HS-5 (cell line): ENCODE measurements at places on chromosomes 13 and 19.

- DNase-seq = no peak
Measured at GRCh38 chr13:59280297-59280696, 883.4 kb downstream of the DIAPH3 start.

DNA sequence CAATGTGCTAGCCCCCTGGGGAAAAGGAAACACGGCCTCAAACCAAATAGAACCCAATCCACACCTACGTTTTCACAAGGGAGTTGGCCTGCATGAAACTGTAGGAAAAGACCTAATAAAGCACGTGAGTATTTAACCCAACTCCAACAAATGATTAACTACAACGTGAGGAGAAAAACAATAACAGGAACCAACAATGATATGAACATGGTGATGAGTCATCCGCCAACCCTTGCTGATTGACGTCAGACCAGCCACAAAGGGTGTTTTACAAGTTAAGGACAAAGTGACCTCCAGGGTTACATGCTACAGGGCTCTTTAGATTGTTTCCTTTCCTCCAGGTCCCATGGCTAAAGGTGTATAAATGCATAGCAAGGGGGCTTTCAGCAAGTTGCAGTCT, 460.5 kb downstream of the COG6 start:
- DNase-seq = no peak

DNA sequence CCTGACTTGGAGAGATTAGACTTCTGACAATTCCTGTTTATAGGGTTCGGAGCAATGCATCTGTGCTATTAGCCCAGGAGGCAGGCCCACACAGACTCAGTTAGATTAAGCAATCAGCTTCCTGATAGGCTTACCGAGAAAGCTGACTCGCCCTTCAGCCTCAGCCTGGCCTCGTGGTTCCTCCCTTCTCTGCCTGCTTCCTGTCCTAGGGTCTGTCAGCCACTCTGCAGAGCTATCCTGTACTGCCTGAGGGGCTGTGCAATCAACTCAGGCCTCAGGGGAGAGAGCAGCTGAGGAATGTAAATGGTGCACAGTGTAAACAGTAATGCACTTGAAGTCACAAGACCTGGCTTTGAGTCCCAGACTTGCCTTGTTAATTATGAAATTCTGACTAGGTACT, 30.7 kb downstream of the HTR2A start:
- DNase-seq = no peak

DNA sequence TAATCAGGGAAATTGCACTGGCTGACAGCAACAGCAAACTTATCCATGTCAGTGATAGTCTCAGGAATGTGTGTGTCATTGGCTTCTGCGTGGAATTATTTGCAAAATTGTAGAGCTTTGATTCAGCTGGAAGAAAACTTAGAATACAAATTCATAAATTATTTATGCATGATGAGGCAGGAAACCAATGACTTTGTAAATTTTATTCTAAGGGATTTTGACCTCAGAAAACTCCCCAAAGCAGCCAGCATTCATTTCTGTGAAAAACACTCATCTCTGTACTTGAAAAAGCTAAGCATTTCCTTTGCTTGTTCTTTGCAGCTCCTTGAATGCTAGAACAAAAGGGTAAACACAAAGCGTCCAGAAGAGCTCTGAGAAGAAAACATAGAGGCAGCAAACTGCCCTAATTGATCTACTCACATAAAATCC, 162.4 kb downstream of the DCT start:
- DNase-seq = peak; percentile 16

DNA sequence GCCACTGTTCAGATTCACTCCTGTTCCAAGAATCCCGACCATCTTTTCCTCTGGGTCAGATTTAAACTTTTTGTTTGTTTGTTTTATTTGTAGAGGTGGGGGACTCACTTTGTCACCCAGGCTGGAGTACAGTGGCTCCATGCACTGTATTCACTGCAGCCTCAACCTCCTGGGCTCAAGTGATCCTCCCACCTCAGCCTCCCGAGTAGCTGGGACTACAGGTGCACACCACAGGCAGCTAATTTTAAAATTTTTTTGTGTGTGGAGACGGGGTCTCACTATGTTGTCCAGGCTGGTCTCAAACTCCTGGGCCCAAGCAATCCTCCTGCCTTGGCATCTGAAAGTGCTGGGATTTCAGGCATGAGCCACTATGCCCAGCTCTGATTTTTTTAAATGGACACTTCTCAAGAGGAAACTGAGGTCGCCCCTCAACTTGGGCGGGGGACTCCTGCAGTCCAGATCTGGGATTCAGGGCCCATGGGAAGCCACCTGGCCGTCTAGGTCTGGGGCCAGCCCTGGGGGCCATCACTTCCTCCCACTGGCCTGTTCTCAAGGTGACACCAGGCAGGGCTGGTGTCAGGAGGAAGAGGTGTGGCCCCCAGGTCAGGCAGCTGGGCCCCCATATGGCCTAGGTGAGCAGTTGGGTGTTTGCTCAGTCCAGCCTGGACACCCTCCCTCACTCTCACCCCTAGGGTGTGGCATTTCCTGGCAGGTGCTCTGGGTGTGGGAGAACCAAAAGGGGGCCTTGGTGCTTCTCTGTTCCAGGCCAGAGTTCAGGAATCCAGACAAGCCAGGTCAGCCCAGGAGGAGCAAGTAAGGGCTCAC, 1.3 kb downstream of the B3GNT3 start:
- no peak for DNase-seq

- DNase-seq = peak; percentile 42
Measured at GRCh38 chr13:41562083-41562482, 104.7 kb downstream of the RGCC start.
